A549 treated with Hydrocortisone at 1 μM for 4 hours (cell line): ENCODE measurements at places on chromosomes 7 and 10. TPM values are rescaled to one million over a fixed set of nuclear protein-coding genes. Genes with fewer than 3 reads are reported as not detected.

The LAMB1 gene
- total RNA-seq: 97.5 to 138 TPM (median 101 TPM) in 5 replicates

The SPDYE2 gene
- total RNA-seq: 0.05 TPM in 1 of 5 replicates, not detected in the others

The PCGF6 gene
- 10.1 to 12.0 TPM (median 10.7 TPM) in 5 replicates for total RNA-seq

The URGCP gene
- total RNA-seq: 26.7 to 32.4 TPM (median 28.1 TPM) in 5 replicates

The TMEM213 gene
- not detected in 5 replicates for total RNA-seq

The FAM25G gene
- 0.85 to 1.5 TPM (median 1.1 TPM) in 3 of 5 replicates, not detected in the others for total RNA-seq

The PKD2L1 gene
- total RNA-seq: 0.05 to 0.31 TPM (median 0.16 TPM) in 5 replicates

The ADCYAP1R1 gene
- 0.06 to 0.10 TPM in 2 of 5 replicates, not detected in the others for total RNA-seq

The PLEKHS1 gene
- 0.06 to 0.09 TPM (median 0.07 TPM) in 4 of 5 replicates, not detected in the other for total RNA-seq

The IDI2 gene
- 0.06 TPM in 1 of 5 replicates, not detected in the others for total RNA-seq

The ZNF485 gene
- 1.6 to 2.6 TPM (median 1.8 TPM) in 5 replicates for total RNA-seq

The TCAF1 gene
- total RNA-seq: 12.0 to 22.0 TPM (median 18.2 TPM) in 5 replicates
